ENCODE measurements at places on chromosomes 12 and 14.

DNA sequence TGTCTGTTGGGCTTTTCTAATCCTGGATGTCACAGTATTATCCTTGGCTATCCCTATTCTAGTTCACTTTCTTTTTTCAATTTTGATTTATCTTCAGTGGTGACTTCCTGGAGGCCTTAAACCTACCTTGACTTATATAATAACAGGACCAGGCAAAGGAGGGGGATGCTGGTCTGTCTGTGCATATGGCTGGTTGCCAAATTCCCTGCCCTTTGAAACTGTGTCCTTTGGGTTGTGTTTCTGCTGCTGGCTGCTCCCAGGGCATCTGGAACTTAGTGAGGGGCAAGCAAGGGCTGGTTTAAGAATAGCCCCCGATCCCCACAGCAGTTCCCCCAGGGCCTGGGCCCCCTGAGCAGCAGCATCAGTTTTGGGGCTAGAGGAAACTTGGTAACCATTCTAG lies 96.0 kb upstream of the MAX start:
- DNase-seq: no peak

- peak; percentile 74 for DNase-seq
These were observed 80.3 kb upstream of the GNG2 start for GRCh38 chr14:51780006-51780692.

GRCh38 chr12:52070185-52070925 lies 577 bp downstream of the ATG101 start:
- DNase-seq: peak; percentile 86

DNA sequence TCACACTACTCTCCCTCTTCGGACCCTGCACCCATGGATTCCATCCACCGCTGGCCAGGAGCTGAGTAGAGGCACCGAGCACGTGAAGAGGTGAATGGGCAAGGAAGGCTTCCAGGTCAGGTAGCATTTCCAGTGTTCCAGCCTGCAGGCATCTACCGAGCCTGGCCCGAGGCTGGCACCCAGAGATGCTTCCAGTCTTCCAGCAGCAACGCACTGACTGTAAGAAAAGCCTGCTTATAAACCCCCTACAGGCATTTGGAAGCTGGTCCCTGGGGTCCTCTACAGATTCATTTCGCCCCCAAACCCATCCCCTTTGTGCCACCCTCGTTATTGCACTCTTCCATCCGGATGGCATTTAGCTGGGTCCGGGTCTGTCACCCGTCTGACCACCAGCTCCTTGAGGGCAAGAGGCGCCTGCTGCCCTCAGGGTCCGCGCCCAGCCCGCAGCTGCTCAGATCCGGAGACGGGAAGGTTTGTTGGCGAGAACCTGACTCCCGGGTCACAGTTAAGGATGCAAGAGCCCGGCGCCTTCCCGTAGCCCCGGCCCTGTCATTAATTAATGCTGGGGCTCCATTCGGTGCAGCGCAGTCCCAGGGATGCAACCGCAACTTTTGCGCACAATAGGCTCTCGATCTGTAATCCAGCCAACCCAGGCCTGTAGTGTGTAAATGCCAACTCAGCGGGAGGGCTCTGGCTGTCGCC lies 614 bp upstream of the MARK3 start:
- DNase-seq: peak; percentile 48

- DNase-seq: no peak
These were observed 88.3 kb upstream of the AMN1 start for GRCh38 chr12:31817120-31817519.

DNA sequence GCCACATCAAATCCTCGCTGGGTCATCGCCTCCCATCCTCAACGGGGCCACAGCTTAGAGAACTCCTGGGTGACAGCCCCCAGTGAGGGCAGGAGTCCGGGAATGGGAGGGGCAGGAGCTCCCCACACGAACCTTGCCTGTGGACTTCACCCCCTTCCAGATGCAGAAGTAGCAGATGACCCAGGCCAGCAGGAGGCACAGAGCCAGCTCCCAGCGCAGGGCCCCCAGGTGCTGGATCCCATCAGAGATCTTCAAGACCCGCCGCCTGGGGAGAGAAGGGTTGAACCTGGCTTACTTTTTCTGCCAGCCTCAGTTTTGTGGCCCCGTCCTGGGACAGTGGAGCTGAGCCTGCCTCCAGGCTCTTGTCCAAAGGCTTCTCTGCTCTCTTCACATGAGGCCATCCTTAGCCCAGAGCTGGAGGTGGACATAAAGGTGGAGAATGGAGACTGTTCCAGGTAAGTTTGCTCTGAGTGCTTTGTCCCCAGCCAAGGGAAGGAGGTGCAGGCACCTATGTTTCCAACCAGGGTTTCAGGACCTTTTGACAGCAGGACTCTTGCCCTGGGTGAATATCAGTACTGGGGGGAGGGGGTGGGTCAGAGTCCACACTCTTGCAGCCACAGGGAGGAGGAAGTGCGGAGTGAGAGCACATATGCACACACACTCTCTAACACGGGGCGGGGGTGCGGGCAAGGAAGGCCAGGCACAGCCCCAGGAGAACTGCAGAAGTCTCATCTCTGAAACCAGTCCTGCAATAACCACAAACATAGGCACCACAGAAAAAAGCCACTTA lies 23.3 kb upstream of the SLC6A12 start:
- no peak for DNase-seq

DNA sequence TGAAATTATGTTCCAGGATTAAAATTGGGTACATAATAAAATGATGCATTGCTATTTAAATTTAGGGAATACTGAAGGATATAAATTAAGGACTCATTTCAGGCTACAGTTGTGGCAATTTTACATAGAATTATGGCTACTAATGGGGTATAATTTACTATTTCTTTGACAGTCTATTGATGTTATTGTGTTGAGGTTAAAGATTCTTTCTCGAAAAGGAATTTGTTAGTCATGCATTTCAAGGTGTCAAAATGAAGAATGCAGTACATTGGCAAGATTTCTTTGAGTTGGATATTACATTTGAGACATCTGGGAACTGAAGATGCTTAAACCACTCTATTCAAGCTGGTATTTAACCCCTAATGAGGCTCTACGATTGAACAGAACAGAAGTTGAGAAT lies 28.3 kb downstream of the SLC5A8 start:
- no peak for DNase-seq

- DNase-seq: no peak
These were observed 42.4 kb upstream of the CCDC175 start for GRCh38 chr14:59619061-59619460.

DNA sequence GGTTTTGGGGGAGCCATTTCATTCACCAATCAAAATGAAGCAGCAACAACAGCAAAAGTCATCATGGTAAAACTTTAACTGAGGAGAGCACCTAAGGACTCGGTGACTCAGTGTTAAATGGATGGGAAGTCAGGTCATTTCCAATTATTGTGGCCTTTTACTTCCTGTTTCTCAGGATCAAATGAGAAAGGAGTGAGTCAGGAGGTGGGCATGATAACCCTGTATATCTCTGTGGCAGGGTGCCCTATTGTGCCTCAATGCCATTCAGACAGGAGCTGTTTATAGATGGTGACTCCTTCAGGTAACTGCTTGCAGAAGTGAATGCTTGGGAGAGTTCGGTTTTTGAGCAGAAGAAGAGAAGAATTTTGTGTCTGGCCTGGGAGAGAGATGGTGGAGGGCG lies 135.5 kb upstream of the CPM start:
- peak; percentile 89 for DNase-seq

GRCh38 chr12:95179011-95179410 lies 38.3 kb downstream of the FGD6 start:
- DNase-seq: no peak

DNA sequence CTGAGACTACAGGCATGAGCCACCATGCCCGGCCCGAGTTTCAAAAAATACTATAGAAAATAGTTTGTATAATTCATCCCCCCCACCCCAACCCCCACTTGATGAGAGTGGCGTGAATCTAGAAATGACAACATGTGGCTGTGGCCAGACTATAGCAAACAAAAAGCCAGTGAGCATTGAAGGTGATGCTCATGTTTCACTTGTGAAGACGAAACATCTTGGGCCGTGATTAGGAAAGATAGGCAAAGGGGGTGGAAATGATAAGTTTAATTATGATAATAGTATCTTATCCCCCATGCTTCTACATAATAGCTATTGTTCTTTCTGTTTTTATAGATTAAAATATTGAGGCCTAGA lies 8.5 kb downstream of the BORCS5 start:
- DNase-seq: no peak

DNA sequence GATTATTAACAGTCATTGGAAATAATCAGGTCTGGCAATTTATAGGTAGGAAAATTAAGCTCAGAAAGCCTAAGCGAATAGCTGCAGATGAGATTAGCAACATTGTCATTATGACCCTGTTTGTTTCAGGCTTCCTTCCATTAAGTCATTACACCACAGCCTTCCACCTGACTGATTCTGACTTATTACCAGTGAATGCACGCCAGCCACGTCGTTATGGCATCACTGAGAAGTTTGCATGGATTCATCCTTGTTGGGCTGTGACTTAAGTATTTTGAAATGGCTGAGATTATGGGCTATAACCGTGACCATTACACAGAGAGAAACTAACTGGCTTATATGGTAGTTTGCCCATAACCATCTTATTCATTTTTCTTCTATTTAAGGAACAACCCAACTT lies 18.6 kb downstream of the RASSF8 start:
- DNase-seq: no peak

DNA sequence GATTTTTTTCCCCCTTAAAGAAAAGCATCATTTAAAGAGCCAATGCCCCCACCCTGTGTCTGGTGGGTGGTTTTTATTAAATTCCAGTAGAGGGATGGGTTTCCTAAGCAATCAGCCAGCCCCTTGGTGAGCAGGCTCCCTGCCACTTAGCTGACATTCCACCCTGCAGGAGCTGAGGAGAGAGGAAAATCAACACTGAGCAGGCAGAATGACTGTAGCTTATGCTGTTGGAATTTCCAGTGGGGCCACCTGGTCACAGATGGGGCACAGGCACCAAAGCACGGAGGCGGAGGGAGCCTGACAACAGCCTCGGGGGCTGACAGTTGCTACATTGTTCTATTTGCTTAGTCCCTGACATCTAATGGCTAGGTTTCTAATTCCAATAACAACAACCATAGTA lies 127.7 kb downstream of the TMEM30B start:
- no peak for DNase-seq

DNA sequence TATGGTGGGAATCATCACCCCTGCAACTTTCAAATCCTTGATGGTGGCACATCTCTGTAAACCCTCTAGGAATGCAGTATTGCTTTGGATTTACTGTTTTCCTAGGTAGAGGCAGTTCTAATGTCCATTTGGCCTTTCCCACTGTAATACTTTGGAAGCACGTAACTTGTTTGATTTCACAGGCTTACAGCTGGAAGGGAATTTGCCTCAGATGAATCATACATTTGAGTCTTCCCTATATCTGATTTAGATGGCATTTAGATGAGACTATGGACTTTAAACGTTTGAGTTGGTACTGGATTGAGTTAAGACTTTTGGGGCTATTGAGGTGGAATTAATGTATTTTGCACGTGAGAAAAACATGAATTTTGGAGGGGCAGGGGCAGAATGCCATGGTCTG lies 35.9 kb downstream of the DAAM1 start:
- no peak for DNase-seq

- no peak for DNase-seq
These were observed 2.0 kb downstream of the ZBTB25 start for GRCh38 chr14:64501411-64502171.

DNA sequence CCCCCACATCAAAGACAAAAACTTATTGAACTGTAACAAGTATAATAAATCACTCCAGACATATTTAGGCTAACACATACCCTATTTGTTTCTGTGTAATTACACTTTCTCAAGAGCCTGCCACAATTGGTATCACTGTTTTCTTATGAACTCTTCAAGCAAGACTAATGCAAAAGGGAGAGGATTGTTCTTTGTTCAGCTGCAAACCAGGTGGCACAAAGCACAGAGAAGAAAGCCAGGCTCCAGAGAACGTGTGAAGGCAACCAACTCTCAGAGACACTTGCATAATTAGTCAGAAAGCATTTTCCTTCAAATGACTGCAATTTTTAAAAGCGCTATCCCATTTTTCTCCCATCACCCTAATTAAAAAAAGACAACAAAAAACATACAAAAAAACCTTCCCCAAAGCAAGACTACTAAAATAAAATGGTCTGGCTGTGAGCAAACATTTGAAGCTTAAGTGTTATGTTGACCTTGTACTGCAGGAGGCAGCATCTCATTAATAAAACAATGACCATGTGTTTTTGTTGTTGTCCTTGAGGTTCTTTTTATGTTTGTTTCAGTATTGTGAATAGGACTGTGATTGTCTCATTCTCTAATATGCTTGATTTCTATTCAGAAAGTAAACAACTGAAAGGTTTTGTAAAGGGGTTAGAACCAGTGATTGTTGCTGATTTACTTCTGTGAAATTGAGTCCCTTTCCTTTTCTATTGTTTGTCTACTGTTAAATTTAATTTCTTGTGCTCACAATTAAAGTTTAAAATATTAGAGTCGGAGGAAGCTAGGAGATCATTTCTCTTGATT lies 452.7 kb upstream of the PDE3A start:
- DNase-seq: peak; percentile 90

- peak; percentile 30 for DNase-seq
These were observed 2.2 kb downstream of the L3HYPDH start for GRCh38 chr14:59481871-59482540.

- DNase-seq: peak; percentile 20
These were observed 2.4 kb downstream of the VSX2 start for GRCh38 chr14:74241652-74242017.

- no peak for DNase-seq
These were observed 8.3 kb downstream of the SLC4A8 start for GRCh38 chr12:51432921-51433320.

- peak; percentile 46 for DNase-seq
These were observed 58.2 kb downstream of the DICER1 start for GRCh38 chr14:95098984-95099599.

- peak; percentile 42 for DNase-seq
These were observed 87.8 kb upstream of the ATXN7L3B start for GRCh38 chr12:74449872-74450271.

DNA sequence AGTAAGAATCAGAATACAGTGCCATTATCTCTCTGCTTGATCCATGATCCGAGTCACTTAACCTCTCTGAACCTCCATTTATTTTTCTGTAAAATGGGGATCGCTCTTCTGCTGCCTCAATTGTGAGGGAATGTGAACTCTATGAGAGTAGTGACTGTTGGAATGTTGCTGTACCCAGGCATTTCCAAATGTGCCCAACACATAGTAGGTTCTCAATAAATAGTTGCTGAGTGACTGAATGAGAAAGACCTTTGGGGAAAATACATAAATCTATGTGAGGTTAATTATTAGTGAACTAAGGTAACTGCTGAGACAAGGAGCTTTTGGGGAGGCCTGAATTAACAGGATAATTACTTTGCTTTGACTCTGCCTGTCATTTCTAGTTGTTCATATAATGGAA lies 33.9 kb upstream of the NR1H4 start:
- no peak for DNase-seq

DNA sequence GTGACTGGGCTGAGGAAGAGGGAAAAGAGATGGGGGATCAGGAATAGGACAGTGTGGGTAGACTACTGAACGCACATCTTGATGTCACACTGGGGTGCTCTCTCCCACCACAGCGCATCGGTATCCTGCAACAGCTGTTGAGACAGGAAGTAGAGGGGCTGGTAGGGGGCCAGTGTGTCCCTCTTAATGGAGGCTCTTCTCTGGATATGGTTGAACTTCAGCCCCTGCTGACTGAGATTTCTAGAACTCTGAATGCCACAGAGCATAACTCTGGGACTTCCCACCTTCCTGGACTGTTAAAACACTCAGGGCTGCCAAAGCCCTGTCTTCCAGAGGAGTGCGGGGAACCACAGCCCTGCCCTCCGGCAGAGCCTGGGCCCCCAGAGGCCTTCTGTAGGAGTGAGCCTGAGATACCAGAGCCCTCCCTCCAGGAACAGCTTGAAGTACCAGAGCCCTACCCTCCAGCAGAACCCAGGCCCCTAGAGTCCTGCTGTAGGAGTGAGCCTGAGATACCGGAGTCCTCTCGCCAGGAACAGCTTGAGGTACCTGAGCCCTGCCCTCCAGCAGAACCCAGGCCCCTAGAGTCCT lies 6.9 kb downstream of the C1QL4 start:
- DNase-seq: no peak
